ENCODE measurements at places on chromosomes 7 and 10.

DNA sequence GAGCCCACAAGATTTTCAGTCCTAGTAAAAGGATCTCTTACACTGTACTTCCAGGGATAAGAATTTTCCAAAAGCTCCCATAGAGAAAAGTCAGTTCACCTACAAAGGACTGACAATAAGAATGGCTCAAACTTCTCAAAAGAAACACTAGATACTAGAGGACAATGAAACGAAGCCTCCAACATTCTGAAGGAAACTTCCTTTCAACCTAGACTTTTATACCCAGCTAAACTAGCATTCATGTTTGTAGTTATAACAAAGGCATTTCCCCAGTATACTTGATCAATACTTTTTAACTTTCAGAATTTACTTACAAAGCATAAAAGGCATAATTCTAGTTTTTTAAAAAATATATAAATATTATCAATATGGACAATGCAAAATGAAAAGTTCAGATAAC lies 41.0 kb upstream of the DNAAF5 start:
- no peak for DNase-seq

DNA sequence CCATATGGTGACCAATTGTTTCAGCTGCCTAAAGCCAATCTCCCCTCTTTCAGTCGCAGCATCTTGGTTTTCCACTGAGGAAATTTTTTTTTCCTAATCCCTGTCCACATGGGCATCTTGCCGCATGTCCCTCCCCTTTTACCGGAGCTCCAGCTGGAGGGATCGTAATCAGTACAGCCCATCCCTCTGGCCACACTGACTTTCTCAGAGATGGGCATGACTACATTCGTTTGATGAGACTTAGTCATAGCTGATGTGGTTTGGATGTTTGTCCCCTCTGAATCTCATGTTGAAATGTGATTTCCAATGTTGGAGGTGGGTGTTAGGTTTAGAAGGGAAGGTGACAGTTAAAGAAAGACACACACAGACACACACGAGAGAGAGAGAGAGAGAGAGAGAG lies 186.8 kb upstream of the CXCL12 start:
- DNase-seq = no peak

GRCh38 chr10:62231371-62231770 lies 37.3 kb downstream of the RTKN2 start:
- no peak for DNase-seq

DNA sequence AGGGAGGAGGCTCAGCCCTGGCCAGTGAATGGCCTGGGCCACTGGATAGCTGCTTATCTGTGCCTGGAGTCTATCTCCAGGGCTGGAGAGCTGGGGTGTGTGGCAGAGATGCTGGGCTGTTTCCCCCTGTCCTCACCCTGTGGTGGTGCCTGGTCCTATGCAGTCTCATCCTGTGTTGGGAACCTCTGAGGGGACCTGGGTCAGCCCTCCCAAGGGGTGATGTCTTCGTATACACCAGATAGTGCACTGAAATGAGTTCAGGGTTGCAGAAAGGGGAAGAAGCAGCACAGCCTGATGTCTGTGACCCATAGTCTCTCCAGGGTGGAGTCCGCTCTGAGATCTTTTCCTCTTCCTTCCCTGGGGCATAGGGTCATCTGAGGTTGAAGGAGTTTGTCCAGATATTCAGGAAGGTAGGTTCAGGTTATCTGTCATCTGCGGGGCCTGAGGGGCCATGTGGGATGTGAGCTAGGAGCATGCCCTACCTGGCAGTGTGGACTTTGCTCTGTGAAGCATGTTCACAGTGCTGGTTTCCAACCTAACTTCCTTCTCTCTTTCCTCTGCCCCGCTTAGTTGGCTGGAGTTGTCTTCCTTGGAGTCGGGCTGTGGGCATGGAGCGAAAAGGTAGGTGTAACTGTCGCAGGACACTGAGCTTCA lies 33.4 kb upstream of the SH2D4B start:
- no peak for DNase-seq

DNA sequence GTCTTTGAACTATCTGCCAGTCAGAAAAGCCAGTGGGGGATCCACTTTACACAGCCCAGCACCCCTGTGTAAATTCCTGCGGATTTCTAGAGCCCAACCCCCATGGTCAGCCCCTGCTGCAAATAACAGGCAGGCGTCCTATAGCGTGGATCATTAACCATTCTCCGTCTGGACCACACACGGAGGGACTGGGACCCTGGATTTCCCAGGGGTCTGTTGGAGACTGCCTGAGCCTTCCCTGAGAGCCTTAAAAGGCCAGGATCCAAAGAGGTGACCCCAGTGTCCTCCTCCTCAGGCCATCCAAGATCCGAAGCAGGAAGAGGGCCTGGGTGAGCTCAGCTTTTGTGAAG lies 11.2 kb upstream of the GRID1 start:
- DNase-seq = no peak

GRCh38 chr7:78095549-78095948 lies 297.0 kb downstream of the PHTF2 start:
- DNase-seq = no peak

DNA sequence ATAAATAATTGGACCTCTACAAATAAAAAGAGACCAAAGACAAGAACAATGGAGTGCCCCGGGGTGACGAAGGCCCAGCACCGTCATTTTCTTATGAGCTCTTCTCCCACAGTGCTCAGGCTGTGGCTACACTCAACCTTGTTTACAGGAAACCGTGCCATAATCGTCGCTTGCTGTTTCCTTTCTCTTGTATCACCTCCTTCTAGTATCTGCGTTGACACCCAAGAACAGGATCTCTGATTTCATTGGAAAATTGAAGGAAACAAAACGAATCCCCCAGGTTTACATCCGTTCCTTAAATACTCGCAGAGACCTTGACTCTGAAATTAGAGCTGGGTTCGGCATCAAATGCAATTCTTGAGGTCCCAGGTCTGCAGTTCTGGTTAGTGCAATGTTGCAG lies 1.7 kb upstream of the IGFBP3 start:
- DNase-seq = no peak

- no peak for DNase-seq
Observed at GRCh38 chr10:49595003-49595712, 15.0 kb upstream of the SLC18A3 start.

- no peak for DNase-seq
Observed at GRCh38 chr10:62147425-62147824, 121.2 kb downstream of the RTKN2 start.
